ENCODE measurements at places on chromosomes 4 and X. TPM values are rescaled to one million over a fixed set of nuclear protein-coding genes. Genes with fewer than 3 reads are reported as not detected.

Gene REPS2
- 0.85 TPM for total RNA-seq

Gene GLOD5
- total RNA-seq: not detected

Gene COX7B2
- not detected for total RNA-seq

Gene VSIG4
- total RNA-seq: not detected

Gene TIMM17B
- 26.5 TPM for total RNA-seq

Gene SPANXB1
- not detected for total RNA-seq

Gene PABPC1L2B
- not detected for total RNA-seq

Gene TMPRSS11B
- total RNA-seq: not detected

Gene CCNA2
- 97.6 TPM for total RNA-seq

Gene IBSP
- 0.19 TPM for total RNA-seq

Gene NPY2R
- total RNA-seq: not detected

Gene TASL
- total RNA-seq: not detected

Gene GPR173
- total RNA-seq: 2.0 TPM

Gene ZNF280C
- total RNA-seq: 1.7 TPM

Gene RAB39B
- total RNA-seq: 0.56 TPM

Gene TLR1
- total RNA-seq: 1.4 TPM

Gene AVPR2
- not detected for total RNA-seq

Gene AFP
- 0.38 TPM for total RNA-seq

Gene ZNF711
- total RNA-seq: 0.38 TPM

Gene SLC2A9
- total RNA-seq: 2.1 TPM

Gene MMRN1
- 3.8 TPM for total RNA-seq
